ENCODE measurements at places on chromosomes 4 and X.

DNA sequence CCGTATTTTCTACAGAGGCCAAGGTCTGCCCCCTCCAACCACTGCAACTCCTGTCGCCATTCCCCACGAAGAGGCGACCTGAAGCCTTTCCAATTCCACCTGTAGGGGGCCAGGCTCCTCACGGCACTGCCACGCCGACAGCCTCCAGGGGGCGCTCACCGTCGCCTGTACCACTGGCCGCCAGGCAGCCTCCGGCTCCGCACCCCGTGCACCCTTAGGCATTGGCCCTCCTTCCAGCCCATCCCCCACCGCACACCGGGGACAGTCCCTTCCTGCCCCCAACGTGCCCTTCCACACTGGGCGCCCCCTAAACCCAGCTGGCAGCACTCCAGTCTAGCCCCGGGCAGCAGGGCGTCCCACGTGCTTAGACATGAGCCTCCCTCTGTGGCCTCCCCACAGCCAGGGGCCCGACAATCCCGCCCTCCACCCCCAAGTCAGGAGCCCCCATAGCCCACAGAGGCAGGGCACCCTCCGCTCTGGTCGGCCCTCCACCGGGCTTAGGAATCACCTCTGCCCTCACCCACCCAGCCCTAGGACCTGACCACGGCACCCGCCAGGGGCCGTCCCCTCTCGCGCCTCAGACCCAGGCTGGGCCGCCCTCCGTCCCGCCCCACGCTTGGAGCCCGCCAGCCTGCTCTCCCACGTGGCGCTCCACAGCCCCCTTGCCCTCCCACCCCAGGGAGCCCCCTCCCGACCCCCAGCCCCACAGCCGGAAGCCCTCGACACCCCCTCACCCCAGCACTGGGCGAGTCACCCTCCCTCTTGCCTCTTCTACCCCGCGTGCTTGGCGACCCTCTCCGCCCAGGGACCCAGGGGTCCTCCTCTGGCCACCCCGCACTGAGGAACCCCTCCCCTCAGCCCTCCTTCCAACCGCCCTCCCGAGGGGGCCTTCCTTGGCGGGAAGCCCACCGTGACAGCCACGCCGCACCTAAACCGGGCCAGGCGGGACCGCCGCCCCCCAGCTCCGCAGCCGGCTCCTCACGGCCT is 711 bp downstream of the PNMA6E start:
- DNase-seq = peak; percentile 25

GRCh38 chr4:148089624-148090023 is 352.6 kb downstream of the NR3C2 start:
- no peak for DNase-seq

GRCh38 chrX:96791559-96791958 is 92.1 kb upstream of the RPA4 start:
- DNase-seq = no peak

GRCh38 chr4:61992351-61992750 is 792.2 kb downstream of the ADGRL3 start:
- DNase-seq = no peak

DNA sequence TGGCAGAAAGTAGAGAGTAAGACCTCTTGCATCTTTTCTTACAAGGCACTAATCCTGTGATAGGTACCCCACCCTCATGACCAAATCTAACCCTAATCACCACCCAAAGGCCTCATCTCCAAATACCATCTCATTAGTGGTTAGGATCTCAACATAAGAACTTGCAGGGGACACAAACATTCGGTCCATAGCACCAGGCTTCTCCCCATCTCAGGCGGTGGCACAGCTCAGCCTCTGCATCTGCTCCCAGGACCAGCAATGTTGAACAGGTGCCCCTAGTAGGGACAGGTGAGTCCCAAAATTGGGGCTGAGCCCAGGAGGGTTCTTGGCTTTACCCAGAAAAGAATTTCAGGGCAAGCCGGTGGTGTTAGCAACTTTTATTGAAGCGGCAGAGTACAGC is 8.4 kb upstream of the MRFAP1 start:
- DNase-seq = no peak

- no peak for DNase-seq
Observed at GRCh38 chr4:25117716-25118472, 42.4 kb downstream of the SEPSECS start.

- no peak for DNase-seq
Observed at GRCh38 chrX:3263681-3264126, 82.7 kb downstream of the MXRA5 start.

DNA sequence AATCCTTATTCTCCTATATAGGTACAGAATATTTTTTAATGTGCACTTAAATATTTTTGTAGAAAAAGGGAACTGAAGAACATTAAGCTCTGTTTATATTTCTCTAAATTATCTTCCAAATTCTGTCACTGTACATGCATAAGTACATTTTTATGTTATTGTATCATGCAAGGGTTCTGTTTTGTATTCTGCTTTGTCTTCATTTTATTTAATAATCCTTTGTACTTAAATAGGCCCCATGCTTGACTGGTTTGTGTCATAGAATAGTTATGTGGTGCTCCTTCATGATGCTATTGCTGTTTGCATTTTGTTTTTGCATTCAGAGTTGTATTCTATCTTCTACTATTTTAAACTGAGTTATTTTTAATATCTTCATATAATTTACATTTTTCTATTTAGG is 111.9 kb upstream of the EDNRA start:
- no peak for DNase-seq

DNA sequence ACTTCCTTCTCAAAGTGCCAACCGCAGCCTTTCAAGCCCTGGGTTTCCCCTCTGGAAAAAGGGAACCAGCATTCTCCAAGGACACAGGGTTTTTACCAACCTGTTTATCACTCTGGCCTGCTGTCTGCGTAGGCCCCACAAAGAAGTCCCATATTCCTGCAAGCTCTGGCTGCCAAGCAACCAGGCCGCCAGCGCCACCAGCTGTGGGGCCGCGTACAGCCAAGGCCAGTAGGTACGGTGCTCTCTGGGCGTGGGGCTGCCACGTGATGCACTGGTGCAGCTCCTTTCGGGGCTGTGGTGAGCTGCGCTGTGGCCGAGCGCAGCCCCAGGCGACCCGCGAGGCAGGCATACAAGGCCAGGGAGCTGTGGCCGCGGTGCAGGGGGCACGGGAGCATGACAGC is 22.1 kb downstream of the LUZP4 start:
- no peak for DNase-seq

- DNase-seq = no peak
Observed at GRCh38 chr4:61200187-61200915, at the start of gene ADGRL3. Gene ADGRL3 (plus strand): TSS chr4:61200326.

- DNase-seq = no peak
Observed at GRCh38 chrX:30568136-30568535, 9.4 kb downstream of the TASL start.

DNA sequence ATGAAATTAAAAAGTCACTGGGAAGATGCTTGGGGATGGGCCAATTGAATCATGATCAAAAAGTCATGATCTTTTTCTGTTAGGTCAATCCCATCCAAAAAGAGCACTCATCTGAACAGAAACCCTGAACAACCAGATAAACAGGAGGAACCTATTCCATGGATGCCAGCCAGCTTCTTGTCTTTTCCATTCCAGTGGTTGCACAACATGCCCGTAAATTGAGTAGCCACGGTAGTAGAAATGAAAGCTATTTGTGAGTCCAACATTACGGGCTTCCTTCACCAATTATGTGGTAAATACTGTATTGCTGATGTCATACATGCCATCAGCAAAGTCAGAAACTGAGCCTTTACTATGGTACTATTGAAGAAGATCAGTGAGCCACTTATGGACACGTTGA is 982.4 kb upstream of the HS3ST1 start:
- no peak for DNase-seq

DNA sequence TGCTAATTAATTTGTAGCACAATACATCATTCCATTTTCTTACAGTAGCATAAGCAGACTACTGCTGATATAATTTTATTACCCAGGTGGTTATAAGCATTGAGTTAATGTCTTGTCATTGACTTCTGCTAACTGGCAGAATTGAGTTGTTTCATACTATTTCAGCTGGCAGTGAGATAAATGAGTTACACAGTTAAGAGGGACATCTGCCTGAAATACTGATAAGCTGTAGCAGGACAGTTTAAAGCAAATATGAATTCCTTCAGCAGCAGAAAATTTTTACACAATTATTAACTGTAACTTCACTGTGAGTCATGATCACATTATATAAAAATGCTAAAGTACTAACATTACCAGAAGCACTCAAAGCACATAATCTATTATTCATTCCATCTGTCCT is 326.8 kb downstream of the INPP4B start:
- no peak for DNase-seq

DNA sequence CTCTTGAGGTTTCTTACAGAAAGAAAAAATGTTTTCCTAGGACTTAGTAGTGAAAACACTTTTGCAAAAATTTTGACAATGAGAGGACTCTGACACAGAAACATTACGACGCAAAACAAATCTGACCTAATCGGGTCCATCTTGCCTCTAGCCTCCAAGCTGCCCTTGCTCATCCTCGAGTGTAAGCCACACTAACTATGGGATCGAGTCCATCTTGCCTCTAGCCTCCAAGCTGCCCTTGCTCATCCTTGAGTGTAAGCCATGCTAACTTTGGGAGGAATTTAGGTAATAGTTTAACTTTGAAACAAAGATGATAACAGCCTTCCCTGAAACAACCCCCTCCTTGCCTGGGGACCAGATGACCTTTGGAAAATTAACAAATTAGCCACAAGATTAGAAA is 100.3 kb upstream of the FRG1 start:
- DNase-seq = no peak

DNA sequence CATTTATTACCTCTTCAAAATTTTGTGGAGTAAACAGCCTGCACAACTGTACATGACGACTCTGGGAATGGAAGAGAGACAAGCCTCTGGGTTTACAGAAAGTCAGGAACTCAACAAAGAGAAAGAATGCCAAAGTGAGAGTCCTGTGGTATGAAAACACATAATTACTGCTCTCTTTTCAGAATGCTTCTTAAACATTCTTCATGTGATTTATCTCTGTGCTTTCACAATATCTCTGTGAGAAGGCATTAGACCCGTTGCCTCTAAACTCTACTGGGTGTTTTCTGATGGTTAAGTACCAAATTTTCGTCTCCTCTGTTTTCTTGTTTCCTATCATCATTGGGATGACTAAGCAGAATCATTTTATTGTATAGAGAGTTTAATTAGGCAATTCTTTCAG is 966.6 kb upstream of the SLIT2 start:
- no peak for DNase-seq

DNA sequence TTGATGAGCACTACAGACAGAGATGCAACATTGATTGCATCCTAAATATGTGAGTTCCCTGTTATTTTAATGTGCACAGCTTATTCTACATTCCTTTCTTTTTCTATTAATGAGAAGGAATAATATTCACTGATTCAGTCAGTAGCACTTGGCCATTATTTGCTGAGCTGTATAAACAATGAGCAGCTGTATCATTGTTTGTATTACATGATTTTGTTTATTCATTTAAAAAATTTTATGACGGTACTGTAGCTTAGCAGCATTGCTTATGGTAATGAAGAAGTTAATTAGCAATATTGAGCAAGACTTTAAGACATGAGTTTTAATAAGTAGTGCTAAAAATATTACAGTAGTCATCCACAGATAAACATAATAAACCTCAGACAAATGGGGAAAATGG is 582.0 kb downstream of the ADGRL3 start:
- no peak for DNase-seq

GRCh38 chr4:74056858-74057562 is 18.5 kb upstream of the CXCL3 start:
- no peak for DNase-seq

GRCh38 chr4:153705743-153706468 is 21.8 kb downstream of the TLR2 start:
- no peak for DNase-seq

DNA sequence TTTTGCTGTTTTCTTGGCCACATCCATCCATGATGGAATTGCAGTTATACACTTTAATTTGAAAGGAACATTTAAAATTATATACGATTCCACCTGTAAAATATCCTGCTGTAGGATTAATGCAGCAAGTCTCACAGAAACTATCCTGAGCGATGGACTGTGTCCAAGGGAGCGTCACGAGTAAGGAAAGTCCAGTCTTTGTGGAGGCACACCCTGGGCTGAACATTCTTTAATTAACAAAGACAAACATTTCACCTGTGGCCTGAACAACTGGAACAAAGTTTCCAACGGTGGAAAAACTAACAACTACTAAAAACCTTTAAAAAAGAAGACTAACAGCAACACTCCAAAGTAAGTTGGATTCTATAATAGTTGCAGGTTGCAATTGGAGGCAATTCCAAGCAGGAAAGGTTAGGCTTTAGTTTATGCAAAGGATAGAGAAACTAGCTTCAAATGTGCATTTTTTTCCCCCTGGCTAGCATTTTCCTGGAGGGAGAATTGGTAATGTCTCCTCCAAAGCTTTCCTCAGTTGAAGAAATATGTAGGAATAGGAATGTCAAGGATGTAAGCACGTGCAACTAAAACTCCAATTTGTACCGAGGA is 11.0 kb downstream of the EREG start:
- no peak for DNase-seq

- no peak for DNase-seq
Observed at GRCh38 chr4:124631760-124632159, 80.8 kb downstream of the ANKRD50 start.

DNA sequence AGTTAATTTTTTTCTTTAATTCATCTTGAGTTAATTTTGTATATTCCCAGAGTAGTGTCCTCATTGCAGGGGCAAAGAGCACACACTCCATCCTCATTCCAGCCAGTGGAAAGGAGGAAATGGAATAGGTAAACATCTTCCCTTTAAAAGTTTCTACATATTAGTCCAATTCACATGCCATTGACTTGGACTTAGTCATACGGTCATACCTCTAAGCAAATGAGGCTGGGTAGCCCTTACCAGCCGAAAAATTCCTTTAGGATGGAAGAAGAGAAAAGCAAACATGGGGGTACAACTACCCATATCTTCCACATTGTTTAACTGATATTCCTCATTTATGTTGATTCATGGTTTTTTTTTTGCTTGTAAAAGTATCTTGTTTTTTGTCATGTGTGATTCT is 37.4 kb upstream of the NDP start:
- no peak for DNase-seq

GRCh38 chr4:7937006-7937405 is 2.7 kb downstream of the AFAP1 start:
- no peak for DNase-seq

DNA sequence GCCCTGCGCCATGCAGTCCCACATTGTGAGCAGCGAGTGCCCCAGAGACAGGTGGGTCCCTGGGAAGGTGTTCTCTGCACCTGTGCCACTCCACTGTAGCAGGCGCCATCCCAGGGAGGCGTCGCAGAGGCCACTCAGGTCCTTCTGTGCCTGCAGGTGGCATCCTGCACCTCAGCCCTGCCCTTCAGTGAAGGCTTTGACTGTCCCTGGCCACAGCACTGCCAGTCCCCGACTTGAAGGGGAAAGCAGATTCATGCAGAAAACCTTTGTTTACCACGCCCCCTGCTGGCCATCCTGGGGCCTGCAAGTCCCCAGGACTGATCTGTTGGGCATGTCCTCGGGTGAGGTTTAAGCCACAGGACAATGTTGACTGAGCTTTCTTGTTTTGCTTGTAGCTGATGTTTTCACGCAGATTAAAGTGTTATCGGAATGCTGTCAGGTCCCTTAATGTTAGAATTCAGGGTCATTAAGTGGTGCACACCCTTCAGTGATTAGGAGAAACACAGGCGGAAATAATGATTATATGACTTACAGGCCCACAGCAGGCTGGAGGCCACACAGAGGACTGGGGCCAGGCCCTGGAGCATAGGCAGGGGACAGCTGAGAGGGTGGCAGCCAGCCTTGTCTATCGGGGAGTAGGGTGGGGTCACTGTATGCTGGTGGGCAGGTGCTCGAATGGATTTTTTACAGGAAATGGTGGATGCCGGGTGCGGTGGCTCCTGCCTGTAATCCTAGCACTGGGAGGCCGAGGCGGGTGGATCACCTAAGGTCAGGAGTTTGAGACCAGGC is 5.0 kb downstream of the TACC3 start:
- DNase-seq = peak; percentile 92

- no peak for DNase-seq
Observed at GRCh38 chr4:110487873-110488272, 11.9 kb downstream of the ENPEP start.

All from activated CD4-positive, alpha-beta T cell treated with anti-CD3 and anti-CD28 coated beads, Interleukin-2, amount 50 U/mL, for 4 hours (primary cell).